ENCODE measurements at places on chromosomes 6 and 20. TPM values are rescaled to one million over a fixed set of nuclear protein-coding genes. Genes with fewer than 3 reads are reported as not detected.
A peak's percentile ranks its signal among the peaks of the same experiment; 100 is the strongest.

OR2H2 gene
- polyA plus RNA-seq: not detected

GRCh38 chr20:40953856-40954255 lies 74.8 kb upstream of the TOP1 start:
- peaks cover 2% of the 10 kb centered on the region for H3K27me3 ChIP-seq
- H3K4me3 ChIP-seq: no peak overlapping the region
- no peaks in the 10 kb centered on the region for H3K36me3 ChIP-seq
- H3K4me1 ChIP-seq: no peaks in the 10 kb centered on the region

GRCh38 chr20:62064770-62065673 lies 659 bp downstream of the TAF4 start:
- peak overlapping the region; percentile 69 for H3K4me3 ChIP-seq
- no peaks in the 10 kb centered on the region for H3K36me3 ChIP-seq
- H3K27me3 ChIP-seq: no peaks in the 10 kb centered on the region
- H3K27ac ChIP-seq: peak overlapping the region; percentile 33

C20orf202 gene
- 0.81 TPM for polyA plus RNA-seq

- H3K36me3 ChIP-seq: no peaks in the 10 kb centered on the region
- DNase-seq: no peak
- H3K27me3 ChIP-seq: no peaks in the 10 kb centered on the region
- H3K4me1 ChIP-seq: no peaks in the 10 kb centered on the region
- no peak overlapping the region for H3K4me3 ChIP-seq
These were observed 98.0 kb downstream of the ANKRD6 start for GRCh38 chr6:89530982-89531381.

DNA sequence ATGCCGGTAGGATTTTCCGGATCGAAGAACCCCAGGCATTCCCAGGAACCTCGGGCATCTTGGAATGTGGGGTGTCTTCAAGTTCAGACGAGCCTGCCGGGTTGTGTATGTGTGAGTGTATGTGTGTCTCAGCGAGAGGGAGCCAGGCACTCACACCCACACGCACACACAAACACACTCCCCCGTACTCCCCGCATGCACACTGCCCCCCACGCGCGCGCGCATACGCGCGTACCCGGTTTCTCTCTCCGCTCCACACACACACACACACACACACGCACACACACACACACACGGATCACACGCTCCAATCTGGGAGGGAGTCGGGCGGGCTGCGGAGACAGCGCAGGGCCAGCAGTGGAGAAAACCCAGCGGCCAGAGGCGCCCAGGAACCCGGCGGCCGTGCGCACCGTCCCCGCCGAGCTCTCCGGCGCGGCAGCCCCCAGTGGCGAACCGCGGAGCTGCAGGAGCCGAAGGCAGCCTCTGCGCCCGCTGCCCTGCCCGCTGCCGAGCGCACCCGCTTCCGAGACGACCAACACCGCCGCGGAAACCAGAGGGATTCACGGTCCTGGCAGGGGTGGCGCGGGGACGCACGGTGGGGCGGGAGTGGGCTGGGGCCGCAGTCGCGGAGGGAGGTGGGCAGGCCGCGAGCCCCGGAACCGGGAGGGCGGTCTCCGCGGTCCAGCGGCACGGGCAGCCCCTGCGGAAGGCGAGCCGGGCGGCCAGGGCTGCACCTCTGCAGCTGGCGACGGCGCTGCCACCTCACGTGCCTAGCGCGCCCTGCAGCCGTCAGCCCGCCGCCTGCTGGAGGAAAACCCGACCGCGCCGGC lies at the start of gene LRFN2:
Gene LRFN2 (minus strand): TSS at position 125 of the 830 bp plus-strand sequence.
- no peak within 1 kb of the TSS for H3K27ac ChIP-seq
- H3K4me1 ChIP-seq: no peaks in the 10 kb centered on the region
- H3K27me3 ChIP-seq: peaks cover 15% of the 10 kb centered on the region
- peak; percentile 63 for DNase-seq

- H3K36me3 ChIP-seq: no peaks in the 10 kb centered on the region
- H3K4me3 ChIP-seq: no peak overlapping the region
- H3K27ac ChIP-seq: no peak overlapping the region
- H3K27me3 ChIP-seq: no peaks in the 10 kb centered on the region
- no peaks in the 10 kb centered on the region for H3K4me1 ChIP-seq
These were observed 105.8 kb upstream of the DUSP22 start for GRCh38 chr6:186340-186965.

FERMT1 gene
- polyA plus RNA-seq: 27.2 TPM

APOM gene
- polyA plus RNA-seq: 32.8 TPM

GRCh38 chr6:107536180-107536961 lies 46.5 kb downstream of the SOBP start:
- no peak overlapping the region for H3K4me3 ChIP-seq
- DNase-seq: no peak
- H3K4me1 ChIP-seq: no peaks in the 10 kb centered on the region
- no peaks in the 10 kb centered on the region for H3K36me3 ChIP-seq

CST5 gene
- not detected for polyA plus RNA-seq

SLC17A3 gene
- not detected for polyA plus RNA-seq

DNA sequence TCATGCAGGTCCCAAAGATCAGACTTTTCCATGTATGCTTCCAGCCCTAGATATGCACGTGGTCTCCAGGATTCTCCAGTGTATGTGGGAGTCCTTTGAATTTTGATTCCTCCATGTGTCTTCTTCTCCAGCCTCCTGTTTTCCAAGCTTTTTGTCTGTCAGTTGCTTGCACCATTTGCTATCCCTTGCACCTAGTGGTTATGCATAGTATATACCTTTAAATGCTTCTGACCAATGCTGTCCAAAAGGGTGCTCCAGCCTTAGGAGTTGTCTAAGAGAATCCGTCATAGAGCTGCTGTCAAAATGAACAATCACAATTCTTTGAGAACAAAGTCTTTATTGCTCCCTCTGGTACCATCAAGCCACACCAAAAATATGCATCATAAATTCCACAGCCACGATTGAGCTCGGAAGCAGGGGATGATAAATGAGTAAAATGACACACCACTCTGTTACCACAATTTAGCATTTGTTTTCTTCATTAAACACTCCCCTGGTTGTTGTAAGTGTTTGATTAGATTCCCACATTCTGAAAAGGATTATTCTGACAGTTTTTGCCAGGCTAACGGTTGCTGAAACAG lies 706.2 kb upstream of the GJE1 start:
- no peak for DNase-seq
- no peak overlapping the region for H3K27ac ChIP-seq
- no peaks in the 10 kb centered on the region for H3K27me3 ChIP-seq
- H3K4me3 ChIP-seq: no peak overlapping the region

GRCh38 chr6:49649988-49650387 lies 13.3 kb upstream of the RHAG start:
- H3K27me3 ChIP-seq: no peaks in the 10 kb centered on the region
- no peak overlapping the region for H3K4me3 ChIP-seq
- no peak overlapping the region for H3K27ac ChIP-seq
- no peaks in the 10 kb centered on the region for H3K4me1 ChIP-seq

GSTA2 gene
- 24.3 TPM for polyA plus RNA-seq

- DNase-seq: no peak
- no peaks in the 10 kb centered on the region for H3K27me3 ChIP-seq
- no peak overlapping the region for H3K4me3 ChIP-seq
- H3K36me3 ChIP-seq: peaks cover 5% of the 10 kb centered on the region
- no peaks in the 10 kb centered on the region for H3K4me1 ChIP-seq
These were observed 135.3 kb downstream of the AKAP7 start for GRCh38 chr6:131270534-131270933.

GRCh38 chr6:75794351-75794846 lies 45.4 kb downstream of the MYO6 start:
- H3K4me3 ChIP-seq: no peak overlapping the region
- H3K27me3 ChIP-seq: no peaks in the 10 kb centered on the region
- peaks cover 6% of the 10 kb centered on the region for H3K36me3 ChIP-seq
- no peak for DNase-seq
- no peak overlapping the region for H3K27ac ChIP-seq

DNA sequence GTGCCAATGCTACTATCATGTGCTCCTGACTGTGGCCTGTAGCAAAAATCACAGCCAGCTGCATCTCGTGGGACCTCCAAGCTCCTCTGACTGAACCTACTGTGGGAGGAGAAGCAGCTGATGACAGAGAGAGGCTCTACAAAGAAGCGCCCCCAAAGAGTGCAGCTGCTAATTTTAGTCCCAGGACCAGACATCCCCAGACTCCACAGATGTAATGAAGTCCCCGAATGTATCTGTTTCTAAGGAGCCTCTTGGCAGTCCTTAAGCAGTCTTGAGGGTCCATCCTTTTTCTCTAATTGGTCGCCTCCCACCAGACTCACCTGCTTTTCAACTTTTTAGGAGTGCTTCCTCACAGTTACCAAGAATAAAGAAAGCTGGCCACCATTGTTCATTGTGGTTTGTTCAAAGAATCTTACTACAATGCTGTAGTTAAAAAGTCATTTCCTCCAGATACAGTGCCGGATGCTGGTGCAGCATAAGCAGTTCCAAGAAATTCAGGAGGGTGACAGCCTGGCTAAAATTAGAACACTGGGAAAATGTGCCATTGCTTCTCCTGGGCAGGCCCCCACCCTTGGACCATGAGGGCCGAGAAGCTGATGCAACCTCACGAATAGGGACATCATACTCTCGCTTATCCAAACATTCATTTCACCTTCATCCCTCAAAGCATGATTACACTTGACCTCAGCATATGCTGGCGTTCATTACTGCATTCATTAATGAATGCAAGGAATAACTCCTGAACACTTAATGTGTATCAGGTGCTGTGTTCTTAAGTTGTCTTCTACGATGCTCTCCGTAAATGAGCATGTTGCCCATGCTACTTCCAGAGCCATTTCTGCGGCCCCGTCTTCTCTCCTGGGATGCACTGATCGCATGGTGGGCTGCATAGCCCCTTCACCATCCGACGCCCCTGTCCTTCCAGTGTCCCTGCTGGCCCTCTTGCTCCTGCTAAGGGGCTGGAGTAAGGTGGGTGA lies 66.4 kb downstream of the LY86 start:
- H3K27me3 ChIP-seq: no peaks in the 10 kb centered on the region
- no peak overlapping the region for H3K4me3 ChIP-seq
- no peak overlapping the region for H3K27ac ChIP-seq
- DNase-seq: no peak
- H3K36me3 ChIP-seq: no peaks in the 10 kb centered on the region
- H3K4me1 ChIP-seq: peaks cover 5% of the 10 kb centered on the region

OR2B6 gene
- not detected for polyA plus RNA-seq

GRCh38 chr6:127267646-127268625 lies 1.3 kb downstream of the RNF146 start:
- H3K27me3 ChIP-seq: no peaks in the 10 kb centered on the region
- H3K36me3 ChIP-seq: no peaks in the 10 kb centered on the region
- no peak for DNase-seq

CBLN4 gene
- 0.04 TPM for polyA plus RNA-seq

- no peak for DNase-seq
- H3K27me3 ChIP-seq: no peaks in the 10 kb centered on the region
- H3K4me3 ChIP-seq: no peak overlapping the region
- no peak overlapping the region for H3K27ac ChIP-seq
These were observed 18.4 kb downstream of the TTK start for GRCh38 chr6:80022803-80023202.

DNA sequence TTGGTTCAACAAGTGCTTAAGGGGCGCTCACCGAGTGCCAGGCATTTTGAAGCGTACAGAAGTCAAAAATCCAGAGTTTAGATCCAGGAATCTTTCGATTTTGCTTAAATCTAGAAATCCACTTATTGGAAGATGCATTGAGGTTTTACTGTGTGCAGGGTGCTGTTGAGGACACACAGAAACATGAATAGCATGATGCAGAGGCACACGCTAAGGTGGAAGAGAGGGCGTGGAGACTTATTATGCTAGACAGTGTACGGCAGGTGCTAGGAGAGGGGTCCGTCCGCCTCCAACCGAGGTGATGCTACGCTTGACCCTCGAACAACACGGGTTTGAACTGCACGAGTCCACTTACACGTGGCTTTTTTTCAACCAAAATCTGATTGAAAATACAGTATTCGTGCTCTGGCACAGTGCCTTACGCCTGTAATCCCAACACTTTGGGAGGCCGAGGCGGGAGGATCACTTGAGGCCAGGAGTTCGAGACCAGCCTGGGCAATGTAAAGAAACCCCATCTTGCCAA lies 1.0 kb upstream of the KIF13A start:
- H3K27me3 ChIP-seq: no peaks in the 10 kb centered on the region
- no peaks in the 10 kb centered on the region for H3K36me3 ChIP-seq
- peak overlapping the region; percentile 84 for H3K27ac ChIP-seq

- no peak for DNase-seq
- no peaks in the 10 kb centered on the region for H3K4me1 ChIP-seq
- no peaks in the 10 kb centered on the region for H3K36me3 ChIP-seq
- no peak overlapping the region for H3K4me3 ChIP-seq
- no peak overlapping the region for H3K27ac ChIP-seq
These were observed 323.0 kb downstream of the ESR1 start for GRCh38 chr6:152130441-152130840.

DNA sequence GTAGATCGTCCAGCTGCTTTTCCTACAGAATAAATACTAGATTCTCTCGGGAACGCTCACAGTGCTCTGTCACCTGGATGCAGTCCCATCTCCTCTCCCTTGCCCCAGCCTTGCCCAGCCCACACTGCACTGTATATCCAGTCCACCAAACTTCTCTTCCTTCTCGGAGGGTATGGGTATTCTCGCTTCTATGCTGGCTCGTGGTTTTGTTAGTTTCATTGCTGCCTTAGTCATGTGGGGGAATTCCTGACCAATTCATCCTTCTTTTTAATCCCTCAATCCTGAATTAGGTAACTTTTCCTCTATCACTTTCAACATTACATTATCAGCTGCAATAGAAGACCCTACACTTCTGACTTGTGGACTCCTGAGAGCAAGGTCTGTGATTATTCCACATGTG lies 252.4 kb downstream of the GMDS start:
- H3K4me1 ChIP-seq: no peaks in the 10 kb centered on the region
- no peak overlapping the region for H3K4me3 ChIP-seq
- H3K27ac ChIP-seq: no peak overlapping the region
- DNase-seq: no peak
- H3K36me3 ChIP-seq: peaks cover 10% of the 10 kb centered on the region

HSPA1L gene
- 0.27 TPM for polyA plus RNA-seq

DNA sequence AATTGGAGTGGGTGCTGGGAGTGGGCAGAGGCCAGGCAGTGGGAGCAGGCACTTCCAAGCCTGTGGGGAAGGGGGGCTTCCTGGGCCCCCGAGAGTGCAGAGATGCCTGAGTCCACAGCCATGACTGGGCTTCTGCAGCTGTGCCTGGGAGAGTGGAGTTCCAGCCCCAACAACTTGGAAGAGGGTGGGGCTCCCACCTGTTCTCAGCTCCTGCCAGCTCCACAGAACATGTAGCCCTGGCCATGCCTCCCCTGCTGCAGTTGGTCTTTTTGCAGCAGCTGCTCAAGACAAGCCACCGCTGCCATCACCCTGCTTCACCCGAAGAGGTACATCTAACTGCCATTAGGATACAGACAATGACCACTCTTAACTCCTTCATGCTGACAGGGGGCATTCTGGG lies 1092.3 kb downstream of the KHDRBS2 start:
- no peaks in the 10 kb centered on the region for H3K36me3 ChIP-seq
- DNase-seq: no peak
- H3K4me3 ChIP-seq: no peak overlapping the region
- no peaks in the 10 kb centered on the region for H3K27me3 ChIP-seq
- H3K4me1 ChIP-seq: no peaks in the 10 kb centered on the region

CCM2L gene
- polyA plus RNA-seq: 0.22 TPM

LPA gene
- not detected for polyA plus RNA-seq

GRCh38 chr6:105678516-105678915 lies 275.6 kb upstream of the PREP start:
- no peaks in the 10 kb centered on the region for H3K4me1 ChIP-seq
- H3K4me3 ChIP-seq: no peak overlapping the region
- H3K27me3 ChIP-seq: no peaks in the 10 kb centered on the region
- DNase-seq: peak; percentile 36
- H3K27ac ChIP-seq: no peak overlapping the region
- H3K36me3 ChIP-seq: no peaks in the 10 kb centered on the region

- no peak for DNase-seq
- no peaks in the 10 kb centered on the region for H3K27me3 ChIP-seq
- H3K4me1 ChIP-seq: no peaks in the 10 kb centered on the region
- no peak overlapping the region for H3K27ac ChIP-seq
- no peaks in the 10 kb centered on the region for H3K36me3 ChIP-seq
- H3K4me3 ChIP-seq: no peak overlapping the region
These were observed 38.1 kb downstream of the RNF144B start for GRCh38 chr6:18425218-18425617.

CSNK2A1 gene
- polyA plus RNA-seq: 38.6 TPM

FRK gene
- polyA plus RNA-seq: 11.2 TPM

Data from small intestine (tissue), 16 donors.